Stimulated activated CD4-positive, alpha-beta T cell treated with anti-CD3 and anti-CD28 coated beads, Interleukin-1b, Interleukin-23, amount 100 ng/mL, for 48 hours (primary cell): ENCODE measurements at places on chromosomes 7 and 10.

DNA sequence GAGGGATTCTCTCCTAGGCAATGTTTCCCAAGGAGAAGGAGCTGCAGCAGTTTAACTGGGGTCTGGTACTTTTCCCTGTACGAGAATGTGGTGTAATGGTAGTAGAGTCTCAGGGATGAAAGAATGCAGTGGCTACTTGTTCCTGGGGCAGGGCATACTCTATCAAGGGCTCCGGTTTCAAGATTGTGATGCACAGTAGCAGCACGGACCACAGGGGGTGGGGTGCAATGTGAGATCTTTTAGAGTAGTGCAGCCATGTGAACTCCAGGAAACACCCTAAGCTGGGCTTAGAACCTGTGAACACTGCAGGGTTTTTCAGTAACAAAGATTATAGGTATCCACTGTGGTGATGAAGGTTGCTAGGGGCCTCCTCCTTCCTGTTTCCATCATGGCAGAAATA lies 903.9 kb downstream of the NRG3 start:
- no peak for DNase-seq

GRCh38 chr7:28551331-28551730 lies 139.0 kb downstream of the CREB5 start:
- no peak for DNase-seq

- no peak for DNase-seq
Observed at GRCh38 chr7:45717537-45718235, 143.5 kb downstream of the ADCY1 start.

DNA sequence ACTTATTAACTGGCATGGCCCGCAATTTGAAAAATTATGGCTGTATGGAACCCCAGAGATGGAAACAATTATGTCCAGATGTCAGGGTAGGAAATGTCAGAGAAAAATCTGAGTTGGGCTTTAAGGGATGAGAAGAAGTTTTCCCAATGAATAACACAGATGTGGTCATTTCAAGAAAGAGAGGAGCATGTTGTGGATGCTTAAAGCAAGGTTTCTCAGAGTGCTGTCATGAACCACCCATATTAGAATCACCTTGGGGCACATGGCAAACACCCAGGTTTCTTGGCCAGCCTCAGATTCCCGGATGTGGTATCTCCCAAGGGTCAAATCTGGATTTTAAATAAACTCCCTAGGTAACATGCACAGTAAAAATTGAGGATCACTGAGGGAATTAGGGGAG lies 43.6 kb downstream of the LAMB4 start:
- no peak for DNase-seq

- no peak for DNase-seq
Observed at GRCh38 chr10:125152450-125153368, 7.7 kb downstream of the CTBP2 start.

- DNase-seq = no peak
Observed at GRCh38 chr10:6327961-6328698, 125.4 kb downstream of the PFKFB3 start.

DNA sequence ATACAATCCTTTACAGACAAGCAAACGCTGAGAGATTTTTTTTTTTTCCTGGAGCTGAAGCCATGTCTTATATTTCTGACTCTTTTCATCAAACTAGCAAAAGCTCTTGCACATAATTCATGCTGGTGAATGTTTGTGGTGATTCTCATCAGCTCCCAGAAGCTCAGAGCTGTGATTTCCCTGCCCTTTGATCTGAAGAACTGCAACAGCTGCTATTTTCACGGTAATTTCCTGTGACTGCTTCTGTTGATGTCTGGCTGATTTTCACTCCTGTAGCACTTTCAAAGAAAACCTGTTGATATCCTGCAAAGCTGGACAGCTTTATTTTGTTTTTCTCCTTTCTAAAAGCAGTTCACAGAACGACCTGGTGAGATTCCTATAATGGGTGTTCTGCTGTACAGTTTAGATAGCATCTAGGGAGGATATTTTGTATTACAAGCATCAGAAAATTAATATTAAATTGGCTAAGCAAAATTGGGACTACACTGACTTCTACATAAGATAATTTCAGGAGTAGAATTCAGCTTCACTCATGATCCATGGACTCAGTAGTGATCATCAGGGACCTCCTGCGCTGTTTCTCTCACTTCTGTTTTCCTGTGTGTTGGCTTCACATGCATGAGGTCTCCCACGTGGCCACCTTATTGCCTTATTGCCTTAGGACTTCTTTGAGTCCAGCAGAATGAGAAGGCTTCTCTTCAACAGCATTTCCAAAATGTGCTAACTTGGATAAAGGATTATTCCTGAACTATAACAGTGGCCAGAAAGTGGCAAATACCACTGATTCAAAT lies 1111.6 kb upstream of the SORCS1 start:
- no peak for DNase-seq
